ENCODE measurements at places on chromosomes 3 and 15. TPM values are rescaled to one million over a fixed set of nuclear protein-coding genes. Genes with fewer than 3 reads are reported as not detected.

SLC2A2 gene
- not detected for total RNA-seq

CATSPER2 gene
- 0.24 TPM for total RNA-seq

CPLX3 gene
- not detected for total RNA-seq

B3GNT5 gene
- 24.8 TPM for total RNA-seq

UTS2B gene
- not detected for total RNA-seq

CMTM8 gene
- total RNA-seq, result 14.7 TPM

CHRM5 gene
- total RNA-seq, result 0.06 TPM

MKRN3 gene
- total RNA-seq, result 2.0 TPM

PAK2 gene
- 37.2 TPM for total RNA-seq

CCDC39 gene
- not detected for total RNA-seq

CHL1 gene
- not detected for total RNA-seq

C15orf39 gene
- total RNA-seq, result 33.9 TPM

SNTN gene
- total RNA-seq, result not detected

AGBL1 gene
- not detected for total RNA-seq

ARHGEF26 gene
- 11.9 TPM for total RNA-seq

TAGLN3 gene
- 0.05 TPM for total RNA-seq

PDIA5 gene
- total RNA-seq, result 30.1 TPM

CAMK2N2 gene
- total RNA-seq, result 1.4 TPM

PCSK6 gene
- 12.4 TPM for total RNA-seq

CISH gene
- 0.63 TPM for total RNA-seq

C3orf62 gene
- total RNA-seq, result 2.4 TPM

All from A549 treated with AZD2906 at 1 μM for 4 hours (cell line).